ENCODE measurements at places on chromosomes 7 and 10.

- DNase-seq, result no peak
- peaks cover 16% of the 10 kb centered on the region for H3K4me1 ChIP-seq
- no peak overlapping the region for H3K27ac ChIP-seq
- H3K4me3 ChIP-seq, result no peak overlapping the region
- H3K27me3 ChIP-seq, result no peaks in the 10 kb centered on the region
- no peaks in the 10 kb centered on the region for H3K36me3 ChIP-seq
Observed at GRCh38 chr10:69215405-69216171, 4.5 kb upstream of the HKDC1 start.

- H3K27ac ChIP-seq, result peak overlapping the region; percentile 16
- no peak for DNase-seq
- H3K4me1 ChIP-seq, result peaks cover 7% of the 10 kb centered on the region
- peaks cover 6% of the 10 kb centered on the region for H3K36me3 ChIP-seq
- no peaks in the 10 kb centered on the region for H3K27me3 ChIP-seq
Observed at GRCh38 chr7:2278026-2278425, 36.0 kb downstream of the NUDT1 start.

GRCh38 chr7:105821527-105821926 is 54.9 kb downstream of the ATXN7L1 start:
- H3K4me3 ChIP-seq, result no peak overlapping the region
- H3K27ac ChIP-seq, result no peak overlapping the region
- H3K4me1 ChIP-seq, result peaks cover 15% of the 10 kb centered on the region
- H3K27me3 ChIP-seq, result no peaks in the 10 kb centered on the region

- peaks cover 10% of the 10 kb centered on the region for H3K4me1 ChIP-seq
- no peak overlapping the region for H3K27ac ChIP-seq
- peaks cover 4% of the 10 kb centered on the region for H3K36me3 ChIP-seq
- no peaks in the 10 kb centered on the region for H3K27me3 ChIP-seq
- no peak for DNase-seq
Observed at GRCh38 chr10:22640359-22640758, 74.0 kb downstream of the PIP4K2A start.

- H3K4me3 ChIP-seq, result no peak overlapping the region
- no peaks in the 10 kb centered on the region for H3K36me3 ChIP-seq
- no peaks in the 10 kb centered on the region for H3K27me3 ChIP-seq
Observed at GRCh38 chr7:7870555-7870954, 98.0 kb upstream of the GLCCI1 start.

GRCh38 chr7:77331938-77332695 is 84.0 kb downstream of the GSAP start:
- no peaks in the 10 kb centered on the region for H3K36me3 ChIP-seq
- peaks cover 26% of the 10 kb centered on the region for H3K4me1 ChIP-seq
- no peak for DNase-seq
- H3K4me3 ChIP-seq, result no peak overlapping the region

Data from osteocyte (in vitro differentiated cells).